ENCODE measurements at places on chromosomes 2 and 18.

- no peak for DNase-seq
Observed at GRCh38 chr2:197972061-197972460, 167.7 kb downstream of the PLCL1 start.

DNA sequence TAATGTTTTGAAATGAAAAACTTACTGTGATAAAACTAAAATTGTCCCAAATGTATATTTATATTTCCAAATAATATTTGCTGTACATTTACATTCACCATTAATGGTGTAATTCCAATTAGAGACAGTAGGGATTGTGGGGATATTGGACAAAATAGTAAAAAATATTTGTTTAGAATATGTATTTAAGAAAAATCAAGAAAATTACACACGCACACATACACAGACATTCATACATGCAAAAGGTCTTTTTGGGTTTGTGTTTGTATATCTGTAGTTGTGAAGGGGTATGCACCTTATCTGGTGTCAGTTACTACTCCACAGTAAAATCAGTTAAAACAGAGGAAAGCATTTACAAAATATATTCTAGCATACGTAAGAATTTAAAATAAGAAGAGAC lies 435.9 kb upstream of the ZNF804A start:
- DNase-seq, result no peak

DNA sequence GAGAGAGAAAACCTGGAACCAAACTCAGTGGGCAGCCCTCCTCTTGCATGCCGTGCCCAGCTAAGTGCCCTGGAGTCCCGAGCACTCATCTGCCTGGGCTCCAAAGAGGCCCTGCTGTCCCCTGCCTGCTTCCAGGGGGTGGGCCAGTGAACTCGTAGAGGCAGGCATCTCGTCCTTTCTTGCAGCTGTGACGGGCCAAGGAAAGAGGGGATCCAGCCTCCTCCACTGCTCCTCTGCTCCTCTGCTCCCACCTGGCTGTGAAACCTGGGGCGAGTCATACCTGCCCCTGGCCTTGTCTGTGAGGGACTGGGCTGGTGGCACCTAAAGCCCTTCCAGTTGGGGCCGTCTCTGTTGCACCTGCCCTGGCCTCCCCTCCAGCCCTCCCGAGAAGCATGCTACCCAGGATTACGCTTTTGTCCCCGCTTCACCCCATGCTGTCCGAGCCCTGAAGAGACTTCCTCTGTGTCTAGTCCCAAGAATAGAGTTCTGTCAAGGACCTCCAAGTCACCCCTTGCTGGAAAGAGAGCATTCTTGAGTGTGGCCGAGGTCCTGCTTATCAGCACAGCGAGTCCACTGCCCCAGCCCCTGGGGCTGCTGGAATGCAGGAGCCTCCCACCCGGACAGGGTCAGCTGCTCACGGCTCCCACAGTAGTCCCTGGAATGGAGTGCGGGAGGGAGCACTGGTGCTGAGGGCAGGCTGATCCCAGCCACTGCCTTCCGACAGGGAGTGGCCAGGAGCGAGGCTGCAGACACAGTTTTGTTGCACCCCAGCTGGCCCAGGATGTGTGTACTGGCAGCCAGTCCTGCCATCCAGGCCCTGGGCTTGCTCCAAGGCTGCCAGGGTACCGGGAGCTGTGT lies 14.3 kb downstream of the KCNK3 start:
- no peak for DNase-seq

- peak; percentile 65 for DNase-seq
Observed at GRCh38 chr18:74901362-74902146, 303.9 kb downstream of the ZNF407 start.
